OCI-M1 (cell line): ENCODE measurements at places on chromosomes 5 and 9.

GRCh38 chr5:16675806-16676205, 59.0 kb upstream of the RETREG1 start:
- no peak for DNase-seq

DNA sequence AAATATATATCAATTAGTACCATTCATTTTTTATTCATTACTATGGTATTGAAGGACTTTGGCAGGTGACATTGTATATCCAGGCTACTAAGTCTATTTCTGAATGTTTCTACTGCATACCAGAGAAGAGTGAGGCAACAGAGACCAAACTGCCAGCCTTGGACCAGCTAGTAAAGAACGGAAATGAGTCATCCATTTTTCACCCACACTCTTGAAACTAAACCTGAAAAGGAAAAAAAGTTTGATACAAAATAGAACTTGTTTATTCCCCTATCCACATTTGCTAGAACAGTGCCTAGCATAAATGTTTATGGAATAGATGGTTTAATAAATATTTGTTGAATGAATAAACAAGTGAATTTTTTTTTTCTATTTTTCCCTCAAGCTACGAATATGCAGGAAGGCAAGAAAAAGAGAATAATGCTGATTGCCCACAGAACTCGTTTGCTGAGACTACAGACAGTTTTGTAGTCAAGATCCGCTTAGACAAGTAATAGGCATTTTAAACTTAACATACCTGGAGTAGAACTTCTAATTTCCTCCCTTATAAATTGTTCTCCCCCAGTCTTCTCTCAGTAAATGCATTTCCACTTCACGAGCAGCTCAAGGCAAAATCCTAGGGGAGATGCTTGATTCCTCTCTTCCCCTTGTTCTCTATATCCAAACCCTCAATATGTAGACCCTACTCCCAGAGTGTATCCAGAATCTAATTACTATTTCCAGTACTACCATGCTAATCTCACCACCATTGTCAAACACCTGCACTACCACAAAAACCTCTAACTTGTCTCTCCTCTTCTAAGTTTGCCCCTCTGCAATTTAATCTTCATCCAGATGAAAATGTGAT, 146.2 kb upstream of the RASA1 start:
- peak; percentile 52 for DNase-seq

- DNase-seq: peak; percentile 4
Measured at GRCh38 chr5:1564182-1564748, 40.5 kb upstream of the LPCAT1 start.

DNA sequence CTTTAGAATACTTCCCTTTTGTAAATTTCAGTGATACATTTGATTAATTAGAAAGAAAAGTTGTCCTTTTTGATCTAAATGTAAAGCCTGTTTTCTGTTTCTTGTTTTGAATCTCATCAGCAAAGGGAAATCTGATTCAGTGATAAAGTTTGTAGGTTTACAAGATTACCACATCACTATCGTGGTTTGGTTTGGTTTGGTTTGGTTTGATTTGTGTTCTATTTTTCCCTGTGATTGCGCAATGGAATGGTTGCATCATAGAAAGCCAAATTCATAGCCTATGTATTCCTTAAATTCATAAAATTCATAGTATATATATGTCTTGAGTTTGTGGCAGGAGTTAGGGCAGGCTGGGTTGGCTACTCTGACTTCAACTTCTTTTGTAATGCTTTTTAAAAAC, 15.2 kb downstream of the SRFBP1 start:
- peak; percentile 34 for DNase-seq

DNA sequence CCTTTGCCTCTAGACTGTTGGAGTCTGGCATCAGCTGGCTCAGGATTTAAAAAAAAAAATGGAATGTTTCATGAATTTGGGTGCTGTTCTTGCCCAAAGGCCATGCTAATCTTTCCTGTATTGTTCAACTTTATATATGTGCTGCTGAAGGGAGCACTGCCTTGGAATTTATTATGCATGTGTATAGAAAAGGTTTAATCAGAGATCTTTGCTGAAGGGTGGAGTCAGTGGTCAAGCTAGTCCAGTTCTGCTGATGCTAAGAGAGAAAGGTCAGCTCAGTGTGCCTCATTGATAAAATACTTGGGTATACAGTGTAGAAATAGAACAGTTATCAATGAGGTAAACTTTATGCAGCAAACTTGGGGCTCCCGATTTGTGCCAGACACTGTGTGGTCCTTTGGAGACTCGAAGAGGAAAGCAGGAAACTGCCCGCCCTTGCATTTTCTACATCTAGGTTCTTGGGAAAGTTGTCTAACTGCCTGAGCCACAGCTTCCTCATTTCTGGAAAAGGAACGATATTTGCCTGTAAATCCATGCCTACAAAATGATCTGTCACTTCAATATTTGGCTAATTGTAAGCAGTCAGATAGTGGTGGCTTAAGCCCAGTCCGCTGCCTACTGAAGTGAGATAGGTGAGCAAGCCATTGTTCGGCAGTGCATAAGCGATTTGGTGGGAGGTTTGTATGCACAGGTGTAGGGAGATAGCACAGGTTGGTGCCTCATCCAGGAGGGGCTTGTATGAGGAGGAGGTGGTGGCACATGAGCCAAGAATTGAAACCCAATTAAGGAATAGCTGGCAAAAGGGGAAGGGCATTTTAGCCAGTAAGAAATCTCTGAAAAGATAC, 29.2 kb upstream of the GTF2H2C start:
- peak; percentile 71 for DNase-seq

GRCh38 chr5:74578356-74579044, 62.0 kb downstream of the ENC1 start:
- DNase-seq: no peak

- no peak for DNase-seq
Measured at GRCh38 chr9:37745970-37746369, 7.6 kb upstream of the TRMT10B start.

GRCh38 chr9:90799271-90799852, 2.3 kb upstream of the SYK start:
- no peak for DNase-seq

DNA sequence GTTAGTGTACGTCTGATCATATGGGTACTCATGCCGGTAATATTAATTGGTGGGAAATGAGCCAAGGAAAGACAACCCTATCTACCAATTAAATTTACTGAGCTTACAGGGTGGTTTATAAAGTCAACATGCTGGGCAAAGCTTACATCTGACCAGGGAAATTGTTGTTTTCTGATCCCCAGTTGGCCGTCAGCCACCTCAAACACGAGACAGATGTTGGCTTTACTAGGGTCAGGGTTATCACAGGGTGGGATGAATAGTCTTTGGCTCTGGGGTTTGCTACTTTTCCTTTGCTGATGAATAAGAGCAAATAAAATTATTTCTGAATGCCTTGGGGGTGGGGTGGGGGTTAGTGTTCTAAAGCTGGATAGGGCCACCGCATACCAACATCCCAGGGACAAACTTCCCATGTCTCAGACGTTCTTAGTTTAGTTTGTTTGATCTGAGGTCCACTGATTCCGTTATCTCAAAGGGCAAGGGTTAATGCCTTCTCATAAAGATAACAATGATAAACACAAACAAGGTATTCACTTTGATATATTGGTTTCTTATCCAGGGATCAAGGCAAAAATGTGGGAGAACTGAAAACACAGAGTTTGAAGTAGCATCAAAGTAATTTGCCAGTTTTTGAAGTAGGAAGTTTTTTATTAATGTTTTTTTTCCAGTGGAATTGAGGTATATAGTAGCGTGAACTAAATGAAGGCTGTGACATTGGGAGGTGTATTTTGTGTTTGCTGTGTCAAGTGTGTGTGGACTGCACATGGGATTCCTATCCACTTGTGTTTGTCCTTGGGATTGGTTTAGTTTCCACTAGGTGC, 109.1 kb upstream of the RPS23 start:
- DNase-seq: no peak

GRCh38 chr5:997001-997474, 11.6 kb upstream of the NKD2 start:
- DNase-seq: peak; percentile 89

DNA sequence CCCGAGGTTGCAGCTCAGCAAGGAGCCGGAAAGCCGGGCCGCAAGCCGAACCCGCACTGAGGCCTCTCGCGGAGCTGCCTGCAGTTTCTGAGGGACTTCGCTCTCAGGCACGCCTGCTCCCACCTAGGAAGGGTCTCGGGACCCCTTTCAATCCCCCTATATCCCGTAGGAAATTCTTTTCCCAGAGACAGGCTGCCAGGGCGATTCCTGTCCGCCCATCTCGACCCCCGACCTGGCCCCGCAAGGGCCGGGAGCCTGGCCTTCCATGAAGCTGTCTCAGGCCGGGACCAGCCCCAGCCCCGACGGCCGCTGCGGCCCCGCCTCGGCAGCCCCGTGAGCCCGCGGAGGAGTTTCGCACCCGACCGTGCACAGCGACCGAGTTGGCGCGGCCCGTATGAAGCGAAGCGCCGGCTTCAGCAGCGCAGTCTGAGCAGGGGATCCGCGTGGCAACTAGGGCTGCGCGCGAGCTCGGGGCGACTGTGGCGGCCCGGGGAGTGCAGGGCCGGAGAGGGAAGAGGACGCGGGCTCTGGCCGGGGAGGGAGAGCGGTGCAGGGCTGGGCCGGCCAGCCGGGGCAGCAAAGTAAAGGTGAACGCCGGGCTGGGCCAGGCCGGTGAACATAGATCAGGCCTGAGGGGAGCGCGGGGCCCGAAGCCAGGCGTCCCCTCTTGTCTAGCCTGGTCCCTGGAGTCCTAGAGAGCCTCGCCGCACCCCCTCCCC, 977 bp upstream of the PRDM12 start:
- DNase-seq: no peak

DNA sequence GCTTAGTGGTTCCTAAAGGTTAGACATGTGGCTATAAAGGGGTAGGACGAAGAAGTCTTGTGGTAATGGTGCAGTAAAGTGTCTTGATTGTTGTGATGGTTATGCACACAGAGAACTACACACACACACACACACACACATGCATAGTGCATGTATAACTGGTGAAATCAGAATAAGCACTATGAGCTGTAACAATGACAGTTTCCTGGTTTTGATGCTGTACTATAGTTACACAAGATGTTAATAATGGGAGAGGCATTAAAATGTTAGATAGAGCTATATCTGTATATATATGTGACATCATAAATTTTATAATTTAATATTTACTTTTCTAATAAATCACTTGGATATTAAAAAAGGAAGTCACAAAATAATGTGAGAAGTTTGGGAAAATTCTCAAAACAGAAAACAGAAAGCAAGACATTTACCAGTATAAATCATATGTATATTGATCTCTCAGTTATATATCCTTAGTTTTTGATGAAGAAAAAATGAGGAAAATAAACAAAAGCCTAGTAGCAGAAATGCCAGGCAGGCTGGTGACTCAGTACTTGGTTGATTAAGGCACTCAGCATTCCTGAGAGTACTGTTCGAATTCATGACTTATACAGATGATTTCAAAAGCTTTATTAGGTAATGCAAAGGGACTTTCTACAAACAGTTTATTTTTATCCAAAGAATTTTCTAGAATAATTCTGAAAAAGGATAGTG, 350.5 kb upstream of the DAB2 start:
- no peak for DNase-seq

GRCh38 chr5:40276426-40277102, 403.2 kb upstream of the PTGER4 start:
- DNase-seq: no peak

DNA sequence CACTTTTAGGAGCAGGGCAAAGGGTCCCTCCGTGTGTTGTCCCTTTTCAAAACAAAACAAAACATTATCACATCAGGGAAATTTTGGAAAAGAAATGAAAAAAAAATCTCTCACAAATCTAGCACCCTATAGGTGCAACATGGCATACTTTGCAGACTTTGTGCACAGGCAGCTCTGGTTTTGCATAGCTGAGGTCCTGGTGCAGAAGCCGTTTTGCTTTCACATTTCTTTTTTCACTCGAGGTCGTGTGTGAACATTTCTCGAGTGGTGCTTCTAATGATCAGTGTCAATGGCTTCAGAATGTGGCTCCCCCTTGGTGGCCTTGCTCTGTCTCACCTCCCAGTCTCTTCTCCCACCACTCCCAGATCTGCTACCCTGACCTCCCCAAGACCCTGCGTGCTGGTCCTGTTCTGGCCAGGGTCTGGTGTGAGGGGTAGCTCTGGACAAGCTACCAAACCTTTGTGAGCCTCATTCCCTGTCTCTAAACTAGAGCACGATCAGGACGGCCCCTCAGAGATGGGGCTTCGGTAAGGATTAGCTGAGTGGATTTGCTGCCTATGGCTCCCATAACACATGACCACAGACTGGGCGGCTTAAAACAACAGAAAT, 258.0 kb downstream of the NSG2 start:
- DNase-seq: no peak

GRCh38 chr5:149664083-149664482, 66.0 kb upstream of the PPARGC1B start:
- no peak for DNase-seq
